ENCODE measurements at places on chromosomes 6 and 20. TPM values are rescaled to one million over a fixed set of nuclear protein-coding genes. Genes with fewer than 3 reads are reported as not detected.

Gene PROCR
- 74.7 TPM for total RNA-seq

Gene GMDS
- 87.8 TPM for total RNA-seq

Gene RAET1E
- not detected for total RNA-seq

Gene FAM217A
- total RNA-seq, result not detected

DNA sequence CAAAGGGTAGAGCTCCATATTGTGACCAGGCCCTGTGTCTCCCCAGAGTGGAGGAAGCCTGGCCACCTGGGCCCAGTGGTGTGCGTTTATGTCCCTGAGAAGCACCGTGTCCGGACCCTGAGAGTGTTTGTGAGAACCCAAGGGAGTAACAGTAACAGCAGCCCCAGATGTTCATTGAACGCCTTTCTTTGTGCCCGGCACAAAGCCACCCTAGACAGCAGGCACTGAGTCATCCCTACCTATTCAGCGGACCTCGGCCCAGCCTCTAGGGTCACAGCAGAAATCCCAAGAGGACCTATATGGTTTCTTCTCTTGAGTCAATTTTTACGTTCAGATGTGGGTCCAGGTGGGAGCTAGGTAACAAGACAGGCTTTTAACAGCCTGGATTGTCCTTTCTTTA lies 24.5 kb downstream of the BCAS4 start:
- peaks cover 58% of the 10 kb centered on the region for H3K4me1 ChIP-seq
- no peak for DNase-seq
- H3K27me3 ChIP-seq, result no peaks in the 10 kb centered on the region
- H3K36me3 ChIP-seq, result no peaks in the 10 kb centered on the region

DNA sequence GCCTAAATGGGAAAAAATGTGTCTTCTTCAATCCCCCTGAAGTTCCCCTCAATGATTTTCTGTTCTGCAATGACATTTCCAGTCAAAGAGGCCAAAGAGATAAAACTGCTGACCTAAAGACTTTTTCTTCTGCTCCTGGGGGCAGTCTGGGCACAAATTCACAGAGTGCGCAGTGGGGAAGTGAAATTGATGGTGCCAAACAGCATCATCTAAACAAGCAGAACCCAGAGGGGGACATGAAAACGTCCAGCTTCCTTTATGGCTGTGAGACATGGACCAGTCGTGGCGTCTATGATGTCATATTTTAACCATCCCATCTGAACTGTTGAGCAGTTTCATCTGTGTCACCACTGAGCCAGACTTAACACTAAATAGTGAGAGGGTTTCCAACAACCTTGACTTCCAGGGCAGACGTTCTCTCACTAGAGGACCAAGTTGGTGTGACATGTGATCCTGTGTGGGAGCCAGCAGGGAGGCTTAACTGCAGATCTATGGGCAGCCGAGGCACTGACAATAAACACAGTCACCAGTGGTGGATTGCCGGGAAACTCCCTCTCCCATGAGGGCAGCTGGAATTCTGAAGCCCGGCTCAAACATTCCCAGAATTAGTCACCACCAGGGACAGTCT lies 12.4 kb downstream of the SCML4 start:
- DNase-seq, result no peak
- no peak overlapping the region for H3K4me3 ChIP-seq
- no peaks in the 10 kb centered on the region for H3K4me1 ChIP-seq
- no peak overlapping the region for H3K27ac ChIP-seq
- H3K36me3 ChIP-seq, result no peaks in the 10 kb centered on the region

GRCh38 chr6:3377536-3378397 lies 79.1 kb downstream of the SLC22A23 start:
- no peaks in the 10 kb centered on the region for H3K4me1 ChIP-seq
- no peak overlapping the region for H3K4me3 ChIP-seq
- DNase-seq, result no peak
- H3K27ac ChIP-seq, result no peak overlapping the region
- H3K36me3 ChIP-seq, result no peaks in the 10 kb centered on the region

DNA sequence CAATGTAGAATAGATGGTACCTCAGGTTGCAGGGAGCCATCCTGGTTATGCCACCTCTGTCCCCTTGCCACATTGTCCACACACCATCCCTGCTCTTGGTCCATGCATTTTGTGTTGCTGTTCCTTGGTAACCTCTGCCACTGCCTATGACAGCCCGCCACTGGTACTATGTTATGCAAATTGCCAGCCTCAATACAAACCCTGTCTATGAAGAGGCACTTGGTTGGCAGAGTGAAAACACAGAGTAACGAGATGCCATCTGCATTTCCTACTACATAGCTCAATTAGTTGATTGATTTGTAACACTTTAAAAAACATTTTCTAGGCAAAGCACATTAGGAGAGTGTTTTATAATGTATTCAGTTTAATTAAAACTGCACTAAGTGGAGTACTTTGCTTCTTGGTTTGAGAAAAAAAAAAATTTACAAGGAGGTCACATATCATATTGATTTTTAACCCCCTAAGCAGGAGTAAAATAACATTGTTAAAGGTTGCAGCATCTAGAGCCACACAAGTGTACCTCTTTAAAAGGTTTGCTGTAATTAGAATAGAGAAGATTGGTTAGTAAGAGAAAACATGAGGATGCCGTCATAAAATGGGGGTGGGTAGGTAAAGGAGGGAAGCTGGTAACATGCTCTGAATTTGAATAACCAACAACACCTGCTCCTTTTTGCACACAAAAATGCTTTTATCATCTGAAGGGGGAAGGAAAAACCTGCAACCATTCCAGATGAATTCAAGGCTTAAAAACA lies 817.1 kb downstream of the KIF16B start:
- DNase-seq, result no peak
- H3K4me3 ChIP-seq, result no peak overlapping the region
- no peak overlapping the region for H3K27ac ChIP-seq
- H3K36me3 ChIP-seq, result no peaks in the 10 kb centered on the region
- H3K27me3 ChIP-seq, result no peaks in the 10 kb centered on the region

- H3K27ac ChIP-seq, result no peak overlapping the region
- DNase-seq, result no peak
- no peaks in the 10 kb centered on the region for H3K4me1 ChIP-seq
- H3K36me3 ChIP-seq, result no peaks in the 10 kb centered on the region
- H3K4me3 ChIP-seq, result no peak overlapping the region
- H3K27me3 ChIP-seq, result no peaks in the 10 kb centered on the region
These were observed 325.2 kb downstream of the NRN1 start for GRCh38 chr6:5681480-5681879.

DNA sequence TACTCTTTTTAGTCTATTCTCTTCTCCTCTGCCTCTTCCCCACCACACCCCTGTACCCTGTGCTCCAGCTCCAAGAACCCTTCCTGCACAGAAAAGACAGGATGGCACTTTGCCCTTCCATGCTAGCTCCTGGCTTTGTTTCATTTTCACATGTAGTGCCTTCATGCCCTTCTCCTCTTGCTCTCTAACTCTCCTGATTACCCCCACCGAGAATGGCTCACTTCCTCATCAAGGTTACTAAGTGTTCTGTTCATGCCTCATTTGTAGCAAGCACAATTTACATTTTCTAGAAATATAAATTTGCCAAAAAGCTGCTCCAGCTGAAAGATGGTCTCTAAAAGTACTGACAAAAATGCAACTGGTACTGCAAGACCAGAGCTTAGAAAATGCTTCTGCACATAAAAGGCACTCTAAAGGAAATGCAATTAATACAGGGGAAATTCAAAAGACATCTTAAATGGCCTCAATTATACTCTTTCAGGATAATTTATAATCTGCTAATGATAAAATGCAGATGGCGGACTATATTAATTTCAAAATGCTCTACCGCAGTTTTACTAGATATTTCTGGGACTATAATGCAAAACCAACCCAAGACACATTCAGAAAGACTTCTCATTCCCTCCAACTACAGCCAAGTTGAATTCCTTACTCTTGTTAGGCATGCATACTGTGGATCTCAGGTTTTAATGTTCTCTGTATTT lies 570.2 kb downstream of the PRKN start:
- H3K36me3 ChIP-seq, result no peaks in the 10 kb centered on the region
- H3K4me1 ChIP-seq, result no peaks in the 10 kb centered on the region
- H3K27me3 ChIP-seq, result no peaks in the 10 kb centered on the region
- no peak overlapping the region for H3K27ac ChIP-seq
- no peak overlapping the region for H3K4me3 ChIP-seq

DNA sequence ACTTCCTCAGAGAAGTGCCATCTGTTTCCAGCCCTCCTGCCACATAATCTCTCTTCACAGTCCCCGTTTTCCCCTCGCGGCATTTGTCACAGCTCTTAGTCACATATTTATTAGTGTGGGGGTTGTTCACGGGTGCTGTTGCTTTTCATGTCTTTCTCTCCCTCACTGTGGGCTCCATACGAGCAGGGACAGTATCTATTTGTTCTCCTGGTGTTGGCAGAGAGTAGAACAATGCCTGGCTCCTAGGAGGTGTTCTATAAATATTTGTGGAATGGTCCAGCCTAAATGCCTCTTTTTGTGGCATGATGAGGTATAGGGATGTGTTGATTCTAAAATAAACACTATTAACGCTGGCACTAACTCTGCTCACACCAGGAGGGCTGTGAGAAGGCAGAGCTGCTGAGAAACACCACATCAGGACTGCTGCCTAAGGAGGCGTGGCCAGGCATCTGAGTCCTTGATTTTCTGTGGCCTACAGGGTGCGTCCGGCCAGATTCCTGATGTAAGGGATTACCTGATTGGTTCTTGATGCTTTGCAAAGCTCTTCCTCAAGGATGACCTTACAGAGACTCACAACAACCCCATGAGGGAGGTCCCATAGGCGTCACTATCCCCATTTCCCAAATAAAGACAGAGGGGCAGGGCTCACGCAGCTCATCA lies 219.8 kb upstream of the ARID1B start:
- no peaks in the 10 kb centered on the region for H3K36me3 ChIP-seq
- H3K4me1 ChIP-seq, result no peaks in the 10 kb centered on the region
- H3K27ac ChIP-seq, result no peak overlapping the region
- no peaks in the 10 kb centered on the region for H3K27me3 ChIP-seq
- H3K4me3 ChIP-seq, result peak overlapping the region; percentile 43

DNA sequence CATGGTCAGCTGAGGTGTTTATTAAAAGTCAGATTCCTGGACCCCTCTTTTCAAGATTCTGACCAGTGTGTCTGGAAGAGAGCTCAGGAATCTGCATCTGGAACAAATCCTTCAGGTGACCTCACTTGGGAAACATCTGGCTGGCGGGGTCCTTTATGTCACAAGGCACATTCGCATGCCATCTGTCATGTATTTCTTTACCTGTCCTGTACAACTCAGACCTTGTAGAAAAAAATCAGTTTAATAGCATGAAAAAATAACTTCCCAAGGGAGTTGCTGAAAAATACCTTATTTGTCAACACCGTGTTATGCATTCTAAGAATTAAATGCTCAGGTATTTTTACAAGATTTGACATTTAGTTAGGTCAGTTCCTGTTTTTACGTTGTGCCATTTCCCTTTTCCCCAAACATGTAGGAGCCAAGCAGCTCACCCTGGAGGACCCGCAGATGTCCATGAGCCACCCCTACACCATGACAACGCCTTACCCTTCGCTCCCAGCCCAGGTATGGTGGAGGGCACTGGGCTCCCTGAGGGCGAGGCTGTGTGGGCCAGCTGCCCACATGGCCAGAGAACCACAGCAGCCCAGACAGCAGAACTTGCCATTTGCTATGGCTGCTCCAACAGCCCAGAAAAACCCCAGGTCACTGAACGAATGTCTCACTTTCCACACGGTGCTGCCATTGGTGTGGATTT lies 4.0 kb downstream of the IRF4 start:
- H3K27me3 ChIP-seq, result no peaks in the 10 kb centered on the region
- no peak for DNase-seq
- no peaks in the 10 kb centered on the region for H3K36me3 ChIP-seq
- H3K27ac ChIP-seq, result no peak overlapping the region
- no peak overlapping the region for H3K4me3 ChIP-seq

- H3K4me1 ChIP-seq, result no peaks in the 10 kb centered on the region
- no peaks in the 10 kb centered on the region for H3K36me3 ChIP-seq
- no peak overlapping the region for H3K4me3 ChIP-seq
- H3K27ac ChIP-seq, result no peak overlapping the region
- DNase-seq, result no peak
These were observed 16.1 kb upstream of the SCGN start for GRCh38 chr6:25635886-25636317.

DNA sequence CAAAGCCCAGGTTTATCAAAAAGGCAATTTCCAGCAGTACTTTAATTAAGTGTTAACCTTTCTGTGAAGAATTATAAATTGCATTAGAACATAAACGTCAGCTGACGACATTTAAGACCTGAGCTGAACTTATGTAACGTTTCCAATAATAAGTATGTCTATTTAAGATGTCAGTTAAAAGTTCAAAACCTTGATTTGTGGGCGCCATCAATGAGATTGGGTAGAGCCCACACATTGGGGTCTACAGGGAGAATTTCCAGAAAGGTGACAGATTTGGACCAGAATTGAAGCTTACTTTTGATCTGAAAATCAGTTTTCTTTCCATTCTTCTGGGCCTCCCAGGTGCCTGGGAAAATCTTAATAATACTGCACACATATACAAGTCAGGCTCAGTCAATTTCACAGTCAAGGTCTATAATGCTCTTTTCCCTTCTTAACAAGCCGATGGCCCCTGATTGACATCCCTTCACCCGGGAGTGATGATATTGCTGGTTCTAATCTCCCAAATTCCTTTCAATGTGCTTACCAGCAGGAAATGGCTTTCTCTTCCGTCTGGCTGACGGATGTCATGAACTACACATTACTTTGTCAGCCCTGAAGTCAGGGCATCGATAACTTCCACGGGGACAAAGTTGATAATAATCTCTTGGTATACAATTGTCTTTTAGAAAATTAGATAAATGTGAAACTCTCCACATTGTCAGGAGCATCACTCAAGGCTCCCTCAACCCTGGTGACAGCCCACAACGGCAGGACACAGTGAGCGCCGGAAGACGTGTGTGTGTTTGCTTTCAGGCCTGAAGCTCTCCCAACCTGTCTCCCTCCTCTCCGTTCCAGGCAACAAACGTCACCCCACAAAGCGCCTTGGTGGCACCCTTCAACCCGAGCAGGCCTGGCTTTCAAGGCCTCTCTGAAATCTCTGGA lies 396.5 kb upstream of the CNR1 start:
- peaks cover 47% of the 10 kb centered on the region for H3K4me1 ChIP-seq
- H3K4me3 ChIP-seq, result no peak overlapping the region
- H3K27me3 ChIP-seq, result no peaks in the 10 kb centered on the region
- DNase-seq, result no peak

DNA sequence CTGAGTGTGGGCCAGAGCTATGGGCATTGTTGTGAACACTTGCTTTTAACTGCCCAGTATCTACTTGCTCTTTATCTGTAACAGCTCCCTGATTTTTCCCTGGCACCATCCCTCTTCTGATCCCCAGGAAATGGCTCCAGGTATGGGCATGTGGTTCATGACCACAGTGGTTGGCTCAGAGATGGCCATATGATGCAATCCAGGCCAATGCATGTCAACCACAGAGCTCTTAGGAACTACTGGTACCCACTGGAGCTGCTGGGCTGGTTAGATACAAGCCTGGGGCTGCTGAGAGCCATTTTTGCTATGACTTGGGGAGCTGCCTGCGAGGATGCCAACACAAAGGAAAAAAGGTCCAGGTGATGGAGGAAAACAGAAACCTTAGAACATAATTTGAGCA lies 55.6 kb downstream of the KCNB1 start:
- no peaks in the 10 kb centered on the region for H3K27me3 ChIP-seq
- H3K36me3 ChIP-seq, result no peaks in the 10 kb centered on the region
- no peaks in the 10 kb centered on the region for H3K4me1 ChIP-seq
